Spleen (tissue), 13 donors: ENCODE measurements at places on chromosomes 13 and 19.

GRCh38 chr19:11142528-11143171 is 12.9 kb downstream of the SPC24 start:
- peak; percentile 78 for DNase-seq
- peaks cover 36% of the 10 kb centered on the region for H3K27me3 ChIP-seq
- no peaks in the 10 kb centered on the region for H3K36me3 ChIP-seq
- peak overlapping the region; percentile 73 for H3K27ac ChIP-seq
- H3K4me1 ChIP-seq, result peaks cover 68% of the 10 kb centered on the region

DNA sequence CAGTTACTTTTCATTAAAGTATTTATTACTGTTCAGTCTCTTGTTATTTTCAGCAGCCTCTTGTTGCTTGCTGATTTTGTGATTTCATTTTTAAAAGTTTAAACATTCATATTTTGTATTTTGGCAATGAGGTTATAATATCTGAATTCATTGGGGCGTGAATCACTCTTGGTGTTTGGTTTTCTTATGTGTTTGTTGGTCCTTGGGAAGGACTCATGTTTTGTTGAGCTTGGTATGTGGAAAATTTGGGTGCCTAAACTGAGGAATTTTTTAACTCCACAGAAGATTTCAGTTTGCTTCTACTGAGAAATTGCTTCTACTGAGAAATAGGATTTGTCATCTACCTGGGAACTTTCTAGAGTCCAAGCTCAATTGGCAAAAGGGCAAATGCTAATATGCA is 38.2 kb downstream of the PDS5B start:
- peaks cover 41% of the 10 kb centered on the region for H3K4me1 ChIP-seq
- no peak overlapping the region for H3K4me3 ChIP-seq
- no peak overlapping the region for H3K27ac ChIP-seq
- H3K36me3 ChIP-seq, result no peaks in the 10 kb centered on the region
- DNase-seq, result no peak
- no peaks in the 10 kb centered on the region for H3K27me3 ChIP-seq

DNA sequence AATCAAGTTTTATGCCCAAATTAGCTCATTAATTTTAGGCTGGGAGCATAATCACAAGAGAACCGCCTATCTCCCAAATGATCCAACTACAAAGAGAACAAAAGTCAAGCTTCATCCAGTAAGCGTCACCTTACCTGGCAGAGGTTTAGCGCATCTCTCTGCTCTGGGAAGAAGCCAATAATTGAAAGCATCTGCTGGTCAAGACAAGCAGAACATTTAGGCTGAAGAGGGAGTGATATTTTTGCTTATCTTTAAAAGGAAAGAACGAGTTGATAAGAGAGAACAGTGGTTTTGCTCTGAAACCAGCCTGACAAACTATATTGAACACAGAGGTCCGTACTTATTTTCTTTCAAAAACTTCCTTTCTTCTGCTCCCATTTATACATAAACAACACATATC is 242.1 kb downstream of the ENOX1 start:
- no peak for DNase-seq
- no peaks in the 10 kb centered on the region for H3K27me3 ChIP-seq
- H3K36me3 ChIP-seq, result no peaks in the 10 kb centered on the region
- H3K27ac ChIP-seq, result no peak overlapping the region
- no peaks in the 10 kb centered on the region for H3K4me1 ChIP-seq

DNA sequence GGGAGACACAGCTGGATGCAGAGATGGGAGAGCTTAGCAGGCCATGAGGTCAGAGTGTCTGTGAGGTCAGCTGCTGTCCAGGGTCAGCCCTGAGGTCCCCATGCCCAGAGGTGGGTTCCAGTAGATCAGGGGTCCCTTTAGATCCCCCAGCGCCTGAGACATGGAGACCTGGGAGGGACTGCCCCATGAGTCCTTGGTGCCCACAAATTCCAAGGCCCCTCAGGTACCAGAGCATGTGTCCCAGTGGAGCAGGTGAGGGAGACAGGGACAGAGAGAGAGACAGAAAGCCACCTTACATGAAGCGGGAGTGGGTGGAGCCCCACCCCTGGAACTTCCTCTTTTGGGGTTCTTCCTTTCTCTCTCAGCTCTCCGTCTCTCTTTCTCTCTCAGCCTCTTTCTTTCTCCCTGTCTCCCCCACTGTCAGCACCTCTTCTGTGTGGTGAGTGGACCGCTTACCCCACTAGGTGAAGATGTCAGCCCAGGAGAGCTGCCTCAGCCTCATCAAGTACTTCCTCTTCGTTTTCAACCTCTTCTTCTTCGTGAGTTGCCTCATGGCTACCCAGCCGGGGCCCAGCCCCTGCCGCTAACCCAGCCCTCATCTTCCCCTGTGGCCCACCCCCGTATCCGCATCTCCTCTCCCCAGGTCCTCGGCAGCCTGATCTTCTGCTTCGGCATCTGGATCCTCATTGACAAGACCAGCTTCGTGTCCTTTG is at the start of gene CD37:
CD37 (plus strand) TSS at position 336 of the 713 bp plus-strand sequence; CDS start at position 471, 135 bp downstream.
- H3K4me3 ChIP-seq, result peak within 1 kb of the TSS; percentile 66
- peaks cover 93% of the 10 kb centered on the region for H3K4me1 ChIP-seq
- H3K27ac ChIP-seq, result peak within 1 kb of the TSS; percentile 87

DNA sequence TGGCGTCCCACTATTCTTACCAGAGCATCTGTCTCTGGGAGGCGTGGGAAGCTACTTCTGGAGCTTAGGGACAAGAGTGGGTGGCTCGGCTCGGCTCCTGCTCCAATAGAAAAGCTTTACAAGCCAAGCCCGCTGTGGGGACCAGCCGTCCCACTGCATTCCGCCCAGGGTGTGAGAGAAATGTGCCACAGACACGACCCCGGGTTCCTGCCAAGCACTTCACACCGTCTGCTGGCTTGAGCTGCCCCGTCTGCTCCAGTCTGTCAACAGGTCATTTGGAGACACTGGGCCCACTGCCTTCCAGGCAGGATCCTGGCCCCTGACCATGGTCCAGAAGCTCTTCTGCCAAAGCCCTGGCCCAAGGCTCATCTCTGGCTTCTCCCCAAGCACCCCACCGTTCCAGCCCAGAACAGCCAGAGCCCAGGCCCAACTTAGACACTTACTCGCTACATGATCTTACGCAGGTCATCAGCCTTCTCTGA is 6.5 kb upstream of the FKRP start:
- no peak overlapping the region for H3K4me3 ChIP-seq
- H3K27me3 ChIP-seq, result no peaks in the 10 kb centered on the region
- no peak overlapping the region for H3K27ac ChIP-seq
- H3K4me1 ChIP-seq, result peaks cover 100% of the 10 kb centered on the region
- H3K36me3 ChIP-seq, result peaks cover 84% of the 10 kb centered on the region

GRCh38 chr13:111527614-111528229 is 207.3 kb downstream of the TEX29 start:
- no peak overlapping the region for H3K4me3 ChIP-seq
- H3K36me3 ChIP-seq, result no peaks in the 10 kb centered on the region
